ENCODE measurements at places on chromosomes 16 and 17.

DNA sequence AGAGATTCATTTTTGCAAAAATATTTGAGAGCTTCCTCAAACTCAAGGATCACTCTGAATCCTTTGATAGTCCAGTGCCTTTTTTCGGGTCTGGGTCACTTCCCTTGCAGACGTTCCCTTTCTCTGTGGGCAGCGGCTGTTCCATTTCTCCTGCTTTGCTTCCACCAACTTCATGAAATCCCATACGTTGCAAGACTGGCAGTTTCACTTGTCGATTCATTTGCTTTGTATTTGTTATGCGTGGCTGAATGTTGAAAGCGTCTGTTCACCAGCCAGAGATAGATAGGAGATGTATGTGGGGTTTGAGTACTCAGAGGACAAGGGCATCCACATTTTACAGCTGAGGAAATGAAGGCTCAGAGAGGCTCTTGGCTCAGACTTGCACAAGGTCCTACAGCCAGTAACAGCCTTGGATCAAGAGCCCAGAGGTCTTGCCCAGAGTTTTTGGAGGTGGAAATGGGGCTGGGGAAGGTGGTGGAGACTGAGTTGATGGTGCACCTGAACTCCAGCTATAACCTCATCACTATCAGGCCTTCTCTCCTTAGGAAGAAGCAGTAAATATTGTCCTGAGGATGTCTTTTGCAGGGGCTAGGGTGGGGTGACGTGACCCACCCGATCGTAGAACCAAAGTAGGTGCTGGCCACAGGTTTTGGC lies 1.3 kb upstream of the CCDC102A start:
- no peak for DNase-seq

- DNase-seq, result no peak
Observed at GRCh38 chr17:31672161-31672819, 186.8 kb downstream of the COPRS start.

GRCh38 chr17:78371056-78371455 lies 7.4 kb upstream of the PGS1 start:
- DNase-seq, result no peak

GRCh38 chr17:47797797-47798196 lies 23.8 kb downstream of the OSBPL7 start:
- DNase-seq, result no peak

DNA sequence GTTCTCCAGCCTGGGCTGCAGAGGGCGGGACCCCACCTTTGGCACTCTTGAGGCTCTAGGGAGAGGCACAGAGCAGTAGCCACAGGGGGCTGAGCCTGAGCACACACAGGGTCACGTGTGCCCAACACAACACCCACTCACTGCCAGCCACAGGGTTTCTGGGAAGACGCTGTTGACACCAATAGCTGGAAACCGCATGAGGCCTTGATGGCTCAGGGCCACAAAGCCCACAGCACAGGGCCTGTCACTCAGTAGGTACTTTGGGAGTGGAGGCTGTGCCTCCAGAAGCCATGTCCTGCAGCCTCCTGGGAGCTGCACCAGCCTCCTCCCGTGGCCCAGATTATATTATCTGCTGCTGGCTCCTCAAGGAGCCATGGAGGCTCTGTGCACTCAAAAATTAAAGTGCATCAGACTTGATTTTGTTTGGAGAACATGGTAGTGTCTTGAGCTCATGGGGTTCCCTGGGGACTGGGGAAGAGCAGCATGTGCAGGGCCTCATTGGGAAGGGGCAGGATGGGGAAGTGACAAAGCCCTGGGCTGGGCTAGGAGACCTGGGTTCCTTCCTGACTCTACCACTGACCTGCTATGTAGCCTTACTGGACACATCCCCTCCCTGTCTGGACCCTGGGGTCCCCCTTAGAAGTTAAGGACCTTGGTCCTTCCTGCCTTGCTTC lies 12.5 kb upstream of the SREBF1 start:
- DNase-seq, result peak; percentile 54

- no peak for DNase-seq
Observed at GRCh38 chr16:79407461-79408135, 192.9 kb downstream of the MAF start.

DNA sequence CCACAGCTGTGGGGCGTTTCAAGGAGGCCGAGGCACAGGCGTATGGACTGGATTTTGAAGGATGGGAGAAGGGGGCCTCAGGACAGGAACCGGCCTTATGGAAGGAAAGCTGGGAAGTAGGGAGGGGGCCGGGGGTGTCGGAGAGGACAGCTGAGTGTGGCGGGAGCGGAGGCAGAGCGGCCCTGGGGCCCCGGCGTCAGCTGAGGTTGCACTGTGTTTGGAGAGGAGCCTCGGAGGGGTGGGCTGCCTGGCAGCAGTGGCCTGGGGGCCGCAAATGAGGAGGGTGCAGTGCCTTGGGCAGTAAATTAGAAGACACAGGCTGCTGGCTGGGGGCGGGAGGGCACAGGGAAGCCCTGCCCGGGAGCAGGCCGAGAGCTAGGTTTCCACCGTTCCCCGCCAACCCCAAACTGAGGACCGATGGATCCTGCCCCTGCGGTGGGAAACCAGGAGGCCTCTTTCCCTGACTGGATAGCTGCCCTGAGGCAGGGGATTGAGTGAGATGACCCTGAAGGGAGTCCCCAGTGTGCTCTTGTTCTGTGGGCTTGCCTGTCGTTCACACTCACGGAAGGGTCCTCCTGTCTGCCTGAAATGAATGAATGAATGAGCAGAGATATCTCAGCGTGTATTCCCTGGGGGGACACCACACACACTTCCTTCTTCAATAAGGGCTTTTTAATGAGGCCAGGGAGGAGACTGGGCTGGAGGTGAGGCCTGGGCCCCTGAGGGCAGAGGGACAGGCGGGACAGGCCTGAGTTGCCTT lies 18.4 kb downstream of the FOXJ1 start:
- DNase-seq, result no peak

DNA sequence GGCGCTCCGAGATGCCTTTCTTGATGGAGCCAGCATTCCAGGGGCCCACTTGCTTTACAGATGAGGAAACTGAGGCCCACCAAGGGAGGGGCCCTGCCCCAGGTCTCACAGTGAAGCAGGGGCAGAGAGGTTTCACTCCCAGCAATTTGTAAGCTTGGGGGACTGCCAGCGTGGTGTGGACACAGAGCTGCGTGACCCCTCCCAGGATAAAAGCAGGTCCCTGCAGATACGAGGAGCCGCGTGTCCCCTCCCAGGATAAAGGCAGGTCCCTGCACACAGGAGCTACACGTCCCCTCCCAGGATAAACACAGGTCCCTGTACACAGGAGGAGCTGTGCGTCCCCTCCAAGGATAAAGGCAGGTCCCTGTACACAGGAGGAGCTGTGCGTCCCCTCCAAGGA lies 11.7 kb downstream of the JPH3 start:
- no peak for DNase-seq

DNA sequence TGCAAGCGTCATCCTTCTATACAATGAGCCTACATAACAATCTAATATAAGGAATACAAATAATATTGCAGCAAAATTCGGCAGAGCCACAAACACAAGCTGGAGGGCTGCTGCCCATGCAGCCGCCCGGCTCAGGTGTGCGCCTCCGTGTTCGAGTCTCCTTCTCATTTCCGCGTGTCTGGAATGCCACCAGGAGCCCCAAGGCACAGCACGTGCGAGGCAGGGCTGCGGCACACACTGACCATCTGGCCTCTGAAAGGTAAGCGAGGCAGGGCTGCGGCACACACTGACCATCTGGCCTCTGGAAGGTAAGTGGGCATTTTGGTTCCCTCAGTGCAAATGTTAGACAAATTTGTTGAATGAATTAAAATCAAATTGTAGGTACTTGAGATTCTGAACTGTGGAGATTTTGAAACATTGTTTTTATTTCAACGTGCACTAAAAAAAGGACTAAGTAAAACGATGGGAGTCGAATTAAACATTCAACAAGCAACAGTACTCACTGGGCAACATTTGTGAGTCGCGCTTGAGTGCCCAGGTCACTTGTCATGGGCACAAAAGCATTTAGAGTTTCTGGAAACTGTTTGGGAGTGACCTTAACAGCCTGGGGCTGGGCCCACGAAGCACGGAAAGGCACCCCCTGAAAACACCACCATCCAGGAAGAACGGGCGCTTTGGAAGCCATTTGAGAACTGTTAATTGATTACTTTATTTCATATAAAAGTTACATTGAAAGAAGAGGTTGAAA lies 37.4 kb downstream of the ZDHHC7 start:
- no peak for DNase-seq

DNA sequence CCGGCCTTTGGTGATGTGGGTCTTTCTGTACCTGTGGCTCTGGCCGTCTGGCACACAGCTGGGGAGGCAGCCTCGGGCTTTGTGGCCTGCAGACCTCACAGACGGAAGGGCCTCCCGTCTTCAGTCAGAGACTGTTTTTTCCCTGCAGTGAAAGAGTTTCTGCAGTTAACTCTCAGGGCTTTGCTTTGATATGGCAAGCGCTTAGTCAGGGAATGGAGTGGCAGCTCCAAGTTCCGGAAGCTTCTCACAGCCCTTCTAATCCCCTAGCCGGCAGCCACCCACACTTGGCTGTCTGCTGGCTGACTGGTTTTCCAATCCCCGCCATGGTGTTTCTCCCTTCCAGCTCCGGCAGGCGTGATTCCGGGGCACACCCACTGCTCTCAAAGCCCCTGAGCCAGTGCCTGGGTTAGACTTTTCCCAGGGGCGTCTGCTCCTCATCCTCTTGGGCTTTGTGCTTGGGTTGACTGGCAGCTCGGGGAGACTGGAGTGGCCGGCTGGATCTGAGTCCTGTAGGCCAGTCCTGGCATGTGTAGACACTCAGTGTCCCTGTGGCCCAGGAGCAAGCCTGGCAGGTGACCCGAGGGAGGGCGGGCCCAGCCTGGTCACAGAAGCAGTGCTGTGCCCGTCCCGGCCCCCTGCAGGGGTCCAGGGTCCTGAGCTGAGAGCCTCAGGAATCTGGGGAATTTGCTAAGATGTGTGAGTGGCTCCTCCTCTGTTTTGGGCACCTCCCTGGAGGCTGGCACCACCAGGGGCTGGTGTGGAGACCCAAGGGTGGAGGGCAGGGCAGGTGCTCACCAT lies 29.9 kb downstream of the BAIAP2 start:
- no peak for DNase-seq

DNA sequence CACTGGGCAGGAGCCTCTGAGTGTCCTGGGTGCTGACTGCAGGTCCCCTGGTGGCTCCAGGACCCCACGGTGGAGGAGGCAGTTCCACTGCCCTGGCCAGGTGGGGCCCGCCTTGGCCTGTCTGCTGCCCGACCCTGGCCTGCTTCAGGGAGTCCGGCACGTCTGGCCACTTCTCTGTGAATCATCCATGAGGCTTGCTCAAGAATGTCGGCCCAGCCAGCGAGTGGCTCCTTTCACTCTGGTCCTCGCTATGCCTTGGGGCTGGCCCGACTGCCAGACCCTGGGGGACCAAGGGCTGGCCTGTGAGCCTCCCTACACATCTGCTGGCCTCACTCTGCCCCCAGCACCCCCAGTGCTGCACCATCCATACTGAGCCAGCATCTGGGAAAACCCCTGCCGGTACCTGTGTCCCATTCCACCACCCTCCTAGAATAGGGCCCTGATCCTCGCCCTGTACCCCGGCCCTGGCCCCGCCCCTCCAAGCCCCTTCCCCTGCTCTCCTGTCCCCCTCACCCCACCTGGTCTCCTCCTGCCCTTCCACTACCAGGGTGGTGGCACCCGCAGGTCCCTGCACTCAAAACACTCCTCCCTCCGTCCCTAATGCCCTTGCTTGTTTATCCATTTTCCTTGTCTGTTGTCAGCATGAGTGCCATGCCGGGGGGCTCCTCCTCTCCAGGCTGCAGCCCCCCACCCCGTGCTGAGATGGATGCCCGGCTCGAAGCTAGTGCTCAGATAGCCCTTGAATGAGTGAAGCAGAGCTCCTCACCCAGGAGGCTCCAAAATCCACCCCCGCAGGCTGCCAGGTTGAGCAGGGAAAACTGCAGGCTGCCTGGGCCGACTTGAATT lies 35.5 kb downstream of the ADCY7 start:
- no peak for DNase-seq

DNA sequence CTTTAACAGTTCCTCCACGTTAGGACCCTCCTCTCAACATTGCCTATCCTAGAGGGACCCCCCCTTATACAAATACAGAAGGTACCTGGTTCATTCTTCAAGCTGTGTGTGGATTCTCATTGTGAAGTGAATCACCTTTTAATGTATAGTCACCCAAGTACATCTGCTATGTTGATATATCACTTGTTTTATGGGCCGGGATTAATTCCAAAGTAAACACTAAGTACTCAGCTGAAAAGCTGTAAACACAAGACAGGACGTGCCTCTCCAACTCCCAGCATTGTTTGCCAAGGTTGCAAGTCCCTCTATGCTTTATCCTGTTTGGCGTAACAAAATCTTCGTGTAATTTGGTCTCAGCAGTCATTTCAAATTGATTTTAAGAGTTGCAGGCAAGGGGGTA lies 123.6 kb downstream of the RBFOX1 start:
- DNase-seq, result no peak

DNA sequence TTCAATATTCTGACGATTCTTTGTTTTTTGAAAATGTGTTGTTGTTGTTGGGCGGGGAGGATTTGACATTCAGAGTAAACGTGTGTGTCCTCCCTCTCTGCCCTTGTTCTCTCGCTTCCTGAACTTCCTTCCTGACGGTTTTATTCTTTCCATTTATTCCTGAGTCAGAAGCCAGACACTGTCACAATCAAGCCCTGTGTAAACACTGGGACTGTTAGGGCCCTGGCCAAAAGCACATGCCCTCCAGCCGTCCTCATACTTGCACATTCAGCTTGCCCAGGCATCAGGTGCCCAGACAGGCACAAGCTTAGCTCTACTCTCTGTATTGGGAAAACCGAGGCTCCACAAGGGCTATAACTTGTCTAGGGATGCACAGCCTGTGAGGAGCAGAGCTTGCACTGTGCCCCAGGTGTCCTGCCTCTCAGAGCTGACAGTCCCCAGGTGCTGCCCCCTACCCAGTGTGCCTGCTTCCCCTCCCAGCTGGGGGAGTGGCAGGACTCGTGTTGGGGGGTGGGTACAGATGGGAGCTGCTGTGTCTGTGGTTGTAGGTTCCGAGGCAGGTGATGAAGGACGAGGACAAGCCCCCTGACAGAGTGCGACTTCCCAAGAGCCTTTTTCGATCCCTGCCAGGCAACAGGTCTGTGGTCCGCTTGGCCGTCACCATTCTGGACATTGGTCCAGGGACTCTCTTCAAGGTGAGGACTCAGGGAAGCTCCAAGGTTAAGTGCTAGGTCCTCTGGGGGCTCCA lies 9.7 kb downstream of the ADGRG3 start:
- DNase-seq, result no peak

DNA sequence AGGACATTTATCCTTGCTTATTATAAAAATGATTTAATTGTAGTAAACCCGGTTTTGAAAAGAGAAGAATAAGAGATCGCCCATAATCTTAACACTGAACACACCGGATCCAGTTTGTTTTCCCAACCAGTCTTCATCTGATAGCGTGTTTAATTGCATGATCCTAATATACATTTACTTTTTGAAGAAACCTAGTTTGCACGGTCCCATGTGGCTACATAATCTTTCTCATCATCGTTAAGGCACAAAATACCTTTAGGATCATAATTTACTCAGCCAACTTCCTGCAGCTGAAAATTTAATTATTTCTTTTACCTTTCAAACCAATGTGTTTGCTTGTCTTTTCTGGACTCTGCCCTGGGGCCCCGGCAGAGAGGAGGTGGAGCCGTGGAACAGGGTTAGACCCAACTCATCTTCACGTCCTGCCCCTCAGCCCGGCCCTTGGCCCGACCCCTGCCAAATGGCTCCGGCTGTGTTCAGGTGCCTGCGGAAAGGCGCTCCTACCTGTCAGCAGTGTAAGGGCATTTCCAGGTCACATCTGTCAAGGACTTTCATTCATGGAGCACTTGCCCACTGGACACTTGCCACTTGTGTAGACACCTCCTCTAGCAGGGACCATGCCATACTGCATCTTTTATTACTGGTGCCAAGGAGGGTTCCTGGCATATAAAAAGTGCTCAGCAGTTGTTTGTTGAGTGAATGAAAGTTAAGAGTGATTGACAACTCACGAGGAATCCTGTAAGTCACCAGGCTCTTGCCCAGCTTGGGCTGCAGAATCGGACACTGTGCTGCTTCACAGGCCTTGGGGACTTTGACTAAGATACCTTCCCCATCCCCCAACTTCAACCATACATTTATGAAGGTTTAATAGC lies 28.6 kb downstream of the SMARCE1 start:
- no peak for DNase-seq
